ENCODE measurements at places on chromosomes 7 and 10. TPM values are rescaled to one million over a fixed set of nuclear protein-coding genes. Genes with fewer than 3 reads are reported as not detected.

Gene PKD1L1
- polyA plus RNA-seq, result 0.81 TPM

Gene HTR7
- polyA plus RNA-seq, result 0.14 TPM

Gene CTAGE4
- polyA plus RNA-seq, result 0.41 TPM

Gene CYP51A1
- polyA plus RNA-seq, result 17.6 TPM

Gene LRRC61
- 4.4 TPM for polyA plus RNA-seq

Measured in right cardiac atrium (tissue), 5 donors.